Stimulated activated CD4-positive, alpha-beta T cell treated with anti-CD3 and anti-CD28 coated beads, Interleukin-1b, Interleukin-23, amount 100 ng/mL, for 1 hour (primary cell): ENCODE measurements at places on chromosomes 11 and 22.

DNA sequence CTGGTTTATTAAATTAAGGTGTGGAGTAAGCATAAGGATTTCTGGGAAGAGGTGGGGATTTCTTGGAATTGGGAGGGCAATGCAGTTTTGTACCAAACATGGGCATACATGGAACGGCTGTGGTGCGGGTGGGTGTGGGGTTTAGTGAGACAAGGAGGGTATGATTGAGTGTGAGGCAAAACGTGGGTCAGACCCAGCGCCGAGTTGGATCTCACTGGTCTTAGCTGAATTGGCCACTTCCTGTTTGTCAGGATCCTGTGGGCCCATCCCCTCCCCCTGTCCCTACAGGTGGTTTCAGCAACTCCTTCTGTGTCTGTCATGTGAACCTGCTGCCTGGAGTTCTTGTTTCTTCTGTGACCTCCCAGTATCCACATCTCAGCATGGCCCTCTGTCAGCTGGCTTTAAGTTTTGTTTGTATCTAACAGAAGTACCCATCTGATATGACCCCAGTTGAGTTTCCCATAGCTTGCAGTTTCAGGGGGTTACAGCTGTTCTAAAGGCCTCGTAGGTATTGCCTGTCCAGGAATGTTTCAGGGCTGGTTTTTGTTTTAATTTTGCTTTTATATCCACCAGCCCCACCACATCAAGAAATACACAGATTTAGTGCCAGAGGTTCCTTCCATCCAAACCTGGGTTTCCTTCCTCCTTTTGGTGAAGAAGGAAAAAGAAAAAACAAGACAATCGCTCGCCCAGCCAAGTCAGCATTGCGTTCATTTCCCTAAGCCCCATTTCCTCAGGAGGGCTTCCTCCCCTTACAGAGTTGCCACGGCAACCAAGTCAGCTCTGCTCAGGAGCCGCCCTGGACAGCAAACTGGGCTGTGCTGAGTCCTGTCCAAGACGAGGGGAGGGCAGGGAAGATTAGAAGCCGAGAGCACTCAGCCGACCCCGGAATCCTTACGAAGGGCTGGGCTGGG is 6.0 kb downstream of the APOL1 start:
- DNase-seq = no peak

- no peak for DNase-seq
These were observed 10.6 kb upstream of the AIFM3 start for GRCh38 chr22:20956258-20957101.

DNA sequence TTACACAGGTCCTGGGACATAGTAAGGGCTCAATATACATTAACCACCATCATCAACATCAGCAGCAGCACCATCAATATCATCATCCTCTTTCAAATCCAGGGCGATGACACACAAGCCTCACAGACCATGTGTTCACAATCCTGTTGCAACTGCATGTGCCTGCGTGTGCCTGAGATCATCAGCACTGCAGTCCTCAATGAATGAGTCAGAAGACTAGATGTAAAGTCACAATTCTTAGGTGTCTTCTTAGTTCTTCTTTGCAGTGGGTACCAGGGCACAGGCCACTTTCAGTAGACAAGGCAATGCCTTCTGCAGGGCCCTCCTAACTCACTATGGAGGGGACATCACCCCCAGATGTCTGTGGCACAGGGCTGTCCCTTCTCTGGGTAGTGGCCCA is 111.1 kb downstream of the MYO18B start:
- DNase-seq = no peak

DNA sequence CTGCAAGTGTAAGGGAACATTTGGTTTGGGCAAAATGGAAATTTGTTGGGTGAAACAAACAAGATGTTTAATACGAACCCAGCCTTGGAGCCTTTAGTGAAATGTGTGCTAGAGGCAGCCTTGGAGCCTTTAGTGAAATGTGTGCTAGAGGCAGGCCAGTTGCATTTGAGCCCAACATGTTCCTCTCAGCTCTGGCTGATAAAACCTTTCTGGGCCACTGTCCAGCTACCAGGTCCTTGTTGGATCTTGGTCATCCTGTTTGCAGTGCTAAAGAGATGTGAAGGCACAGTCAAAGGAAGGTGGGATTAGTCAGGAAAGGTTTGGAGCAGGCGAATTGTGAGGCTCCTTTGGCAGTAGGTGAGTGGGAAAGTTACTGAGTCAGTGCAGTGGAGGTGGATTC is 48.9 kb downstream of the CEP164 start:
- DNase-seq = no peak

- no peak for DNase-seq
These were observed 55.1 kb downstream of the RTN4R start for GRCh38 chr22:20212754-20213699.

DNA sequence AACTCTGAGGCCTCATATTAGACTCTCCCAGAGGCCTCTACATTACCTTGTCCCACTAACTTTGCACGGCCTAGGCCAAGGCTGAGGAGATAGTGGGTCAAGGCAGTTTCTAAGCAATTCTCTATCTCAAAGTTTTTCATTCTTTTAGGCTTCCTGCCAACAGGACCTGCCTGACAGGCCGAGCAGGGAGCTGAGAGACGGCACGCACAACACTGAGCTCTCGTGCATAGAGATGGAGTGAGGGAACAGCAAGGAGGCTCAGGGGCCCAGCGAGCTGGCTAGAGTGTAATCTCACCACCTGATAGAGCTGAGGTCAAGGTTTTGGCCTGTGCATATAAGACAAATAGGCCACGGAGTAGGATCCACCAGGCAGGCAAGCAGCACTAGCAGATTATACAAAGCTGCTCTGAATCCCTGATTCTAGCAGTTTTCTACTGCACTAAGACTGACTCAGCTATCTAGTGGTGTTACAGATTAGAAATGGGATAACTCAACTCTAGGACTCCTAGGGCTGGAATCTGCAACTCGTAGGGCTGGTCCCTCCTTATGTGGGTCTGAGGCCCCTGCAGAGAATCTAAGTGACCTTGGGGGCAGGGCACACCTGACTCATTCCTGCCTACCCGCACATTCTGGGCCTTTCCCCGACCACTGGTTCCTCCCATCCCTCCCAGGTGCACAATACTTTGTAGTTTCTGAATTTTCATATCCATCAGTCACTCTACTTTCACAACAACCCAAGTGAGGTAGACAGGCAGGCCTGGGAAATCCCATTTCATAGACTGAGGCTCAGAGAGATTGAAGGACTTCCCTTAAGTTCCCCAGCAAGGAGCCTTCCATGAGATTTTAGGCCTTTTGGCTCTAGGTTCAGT is 1.7 kb downstream of the CYB5R2 start:
- DNase-seq = no peak

GRCh38 chr11:46457659-46458424 is 66.3 kb upstream of the CHRM4 start:
- DNase-seq = no peak
